ENCODE measurements at places on chromosomes 16 and 17. TPM values are rescaled to one million over a fixed set of nuclear protein-coding genes. Genes with fewer than 3 reads are reported as not detected.

GRCh38 chr16:3216263-3216640 is 18.7 kb downstream of the ZNF200 start:
- no peaks in the 10 kb centered on the region for H3K27me3 ChIP-seq
- H3K27ac ChIP-seq: no peak overlapping the region
- no peaks in the 10 kb centered on the region for H3K36me3 ChIP-seq

The SDR42E2 gene
- total RNA-seq: not detected

- no peak for DNase-seq
- H3K27me3 ChIP-seq: no peaks in the 10 kb centered on the region
- H3K4me3 ChIP-seq: peak overlapping the region; percentile 78
Observed at GRCh38 chr17:35241520-35241919, 1.4 kb upstream of the SLFN5 start.

DNA sequence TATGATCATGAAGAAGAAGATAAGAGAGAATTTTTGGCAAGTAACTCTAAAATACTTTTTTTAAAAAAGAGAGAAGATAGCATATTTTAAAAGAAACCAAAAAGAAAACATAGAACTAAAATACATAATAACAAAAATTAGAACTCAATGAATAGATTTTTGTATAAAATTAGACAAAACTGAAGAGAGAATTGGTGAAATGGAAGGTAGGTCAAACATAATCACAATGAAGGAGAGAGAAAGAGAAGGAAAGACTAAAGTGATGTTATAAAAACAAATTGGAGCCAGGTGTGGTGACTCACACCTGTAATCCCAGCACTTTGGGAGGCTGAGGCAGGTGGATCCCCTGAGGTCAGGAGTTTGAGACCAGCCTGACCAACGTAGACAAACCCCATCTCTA is 211.5 kb downstream of the AXIN2 start:
- no peaks in the 10 kb centered on the region for H3K36me3 ChIP-seq
- no peak overlapping the region for H3K27ac ChIP-seq
- H3K27me3 ChIP-seq: no peaks in the 10 kb centered on the region
- no peak for DNase-seq

- no peaks in the 10 kb centered on the region for H3K27me3 ChIP-seq
- no peak overlapping the region for H3K27ac ChIP-seq
- DNase-seq: no peak
- peaks cover 57% of the 10 kb centered on the region for H3K4me1 ChIP-seq
- H3K36me3 ChIP-seq: no peaks in the 10 kb centered on the region
Observed at GRCh38 chr17:27572665-27573064, 58.3 kb upstream of the LGALS9 start.
